ENCODE measurements at places on chromosomes 2 and 18. TPM values are rescaled to one million over a fixed set of nuclear protein-coding genes. Genes with fewer than 3 reads are reported as not detected.

GRCh38 chr2:101466426-101466825 is 8.5 kb downstream of the RFX8 start:
- DNase-seq: no peak

- no peak for DNase-seq
Measured at GRCh38 chr2:130337735-130338325, 4.9 kb upstream of the IMP4 start.

- DNase-seq: no peak
Measured at GRCh38 chr2:151525821-151526373, 116.2 kb downstream of the RIF1 start.

DNA sequence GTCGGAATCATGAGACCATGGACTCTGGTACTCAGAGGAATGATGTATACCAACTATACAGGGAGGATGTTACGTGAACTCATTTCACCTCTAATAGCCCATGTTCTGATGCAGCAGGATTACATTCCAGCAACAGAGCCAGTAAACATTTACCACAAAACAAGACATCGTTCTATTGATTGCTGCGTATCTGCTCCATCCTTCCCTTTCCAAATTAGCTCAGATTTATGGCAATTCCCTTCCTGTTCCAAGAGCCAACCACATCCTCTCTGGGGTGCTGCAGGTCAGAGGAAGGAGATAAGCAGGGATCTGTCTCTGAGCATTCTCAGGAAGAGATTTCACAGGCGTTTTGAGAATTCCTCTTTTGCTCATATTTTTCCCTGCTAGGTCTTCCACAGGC is 98.3 kb downstream of the KLF7 start:
- no peak for DNase-seq

Gene CNDP1
- not detected for total RNA-seq

Gene EMILIN1
- 152 TPM for total RNA-seq

Gene SLC14A1
- 2.9 TPM for total RNA-seq

Measured in transverse colon (tissue), 4 donors.